ENCODE measurements at places on chromosomes 5 and 9. TPM values are rescaled to one million over a fixed set of nuclear protein-coding genes. Genes with fewer than 3 reads are reported as not detected.
A peak's percentile ranks its signal among the peaks of the same experiment; 100 is the strongest.

GRCh38 chr9:133770076-133770777 lies 32.1 kb upstream of the SARDH start:
- H3K36me3 ChIP-seq: peaks cover 29% of the 10 kb centered on the region
- no peak overlapping the region for H3K4me3 ChIP-seq
- DNase-seq: peak; percentile 92
- H3K27ac ChIP-seq: no peak overlapping the region

- H3K27ac ChIP-seq: no peak overlapping the region
- DNase-seq: no peak
- no peaks in the 10 kb centered on the region for H3K36me3 ChIP-seq
- peaks cover 27% of the 10 kb centered on the region for H3K27me3 ChIP-seq
Observed at GRCh38 chr9:93996863-93997262, 41.7 kb upstream of the BARX1 start.

GRCh38 chr5:72234265-72234700 lies 85.8 kb downstream of the MRPS27 start:
- peaks cover 5% of the 10 kb centered on the region for H3K36me3 ChIP-seq
- no peak for DNase-seq
- peak overlapping the region; percentile 38 for H3K4me3 ChIP-seq
- peaks cover 57% of the 10 kb centered on the region for H3K4me1 ChIP-seq

DNA sequence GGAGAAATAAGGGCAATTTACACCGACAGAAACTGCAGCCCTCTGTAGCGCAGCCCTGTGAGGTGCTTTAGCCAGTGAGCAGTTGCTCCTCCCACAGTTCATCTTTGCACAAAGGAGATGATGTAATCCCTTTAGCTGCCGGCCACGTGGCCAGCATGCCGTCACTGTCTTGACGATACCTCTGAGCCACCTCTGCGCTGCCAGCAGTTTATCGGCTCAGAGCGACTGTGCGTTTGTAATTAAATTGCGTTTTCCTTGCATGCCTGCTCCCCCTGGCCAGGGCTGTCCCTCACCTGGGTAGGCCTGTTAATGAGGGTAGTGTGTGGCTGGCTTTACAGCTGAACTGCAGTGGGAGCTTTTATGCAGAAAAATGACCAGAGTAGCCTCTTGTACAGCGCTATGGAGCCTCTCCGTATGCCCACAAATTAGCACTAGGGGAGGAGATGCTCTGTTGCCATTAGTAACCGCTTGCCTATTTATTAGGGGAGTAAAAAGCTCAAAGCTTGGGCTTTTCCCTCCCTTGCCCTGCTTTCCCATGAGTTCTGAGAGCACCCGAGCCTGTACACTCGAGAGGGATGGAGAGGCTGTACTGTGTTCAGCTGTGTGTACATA lies 107.0 kb downstream of the TRIO start:
- no peak overlapping the region for H3K27ac ChIP-seq
- H3K27me3 ChIP-seq: no peaks in the 10 kb centered on the region
- peaks cover 79% of the 10 kb centered on the region for H3K4me1 ChIP-seq
- no peak overlapping the region for H3K4me3 ChIP-seq
- DNase-seq: no peak

DNA sequence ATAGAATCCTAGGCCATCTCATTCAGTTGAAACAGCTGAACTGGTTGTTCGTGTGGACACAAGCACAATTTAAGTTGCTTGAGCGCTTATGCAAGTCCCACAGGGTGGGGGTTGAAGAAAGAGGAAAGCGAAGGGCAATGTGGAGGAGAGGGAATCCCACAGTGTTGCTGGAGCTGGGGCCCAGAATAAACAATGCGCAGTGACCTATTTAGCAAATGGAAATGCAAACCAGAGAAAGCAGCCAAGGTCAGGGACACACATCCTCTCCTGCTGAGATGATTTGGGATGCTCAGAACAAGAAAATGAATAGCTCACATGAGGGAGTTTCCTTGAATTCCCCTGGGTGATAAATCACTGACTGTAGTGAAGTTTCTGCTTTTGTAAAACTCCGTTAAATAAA lies 838.3 kb downstream of the TLE4 start:
- no peak overlapping the region for H3K4me3 ChIP-seq
- no peaks in the 10 kb centered on the region for H3K36me3 ChIP-seq
- peaks cover 15% of the 10 kb centered on the region for H3K4me1 ChIP-seq

- no peaks in the 10 kb centered on the region for H3K27me3 ChIP-seq
- H3K36me3 ChIP-seq: peaks cover 2% of the 10 kb centered on the region
- H3K27ac ChIP-seq: peak overlapping the region; percentile 92
- peaks cover 59% of the 10 kb centered on the region for H3K4me1 ChIP-seq
- no peak overlapping the region for H3K4me3 ChIP-seq
Observed at GRCh38 chr9:131667576-131667975, 72.3 kb downstream of the RAPGEF1 start.

- no peak overlapping the region for H3K4me3 ChIP-seq
- H3K27me3 ChIP-seq: peaks cover 13% of the 10 kb centered on the region
- no peaks in the 10 kb centered on the region for H3K36me3 ChIP-seq
- no peak for DNase-seq
- no peaks in the 10 kb centered on the region for H3K4me1 ChIP-seq
- no peak overlapping the region for H3K27ac ChIP-seq
Observed at GRCh38 chr5:167608390-167609272, 682.8 kb upstream of the WWC1 start.

GRCh38 chr5:2300861-2301574 lies 418.3 kb upstream of the IRX4 start:
- H3K27me3 ChIP-seq: peaks cover 2% of the 10 kb centered on the region
- H3K4me1 ChIP-seq: peaks cover 4% of the 10 kb centered on the region
- DNase-seq: no peak
- no peaks in the 10 kb centered on the region for H3K36me3 ChIP-seq

DNA sequence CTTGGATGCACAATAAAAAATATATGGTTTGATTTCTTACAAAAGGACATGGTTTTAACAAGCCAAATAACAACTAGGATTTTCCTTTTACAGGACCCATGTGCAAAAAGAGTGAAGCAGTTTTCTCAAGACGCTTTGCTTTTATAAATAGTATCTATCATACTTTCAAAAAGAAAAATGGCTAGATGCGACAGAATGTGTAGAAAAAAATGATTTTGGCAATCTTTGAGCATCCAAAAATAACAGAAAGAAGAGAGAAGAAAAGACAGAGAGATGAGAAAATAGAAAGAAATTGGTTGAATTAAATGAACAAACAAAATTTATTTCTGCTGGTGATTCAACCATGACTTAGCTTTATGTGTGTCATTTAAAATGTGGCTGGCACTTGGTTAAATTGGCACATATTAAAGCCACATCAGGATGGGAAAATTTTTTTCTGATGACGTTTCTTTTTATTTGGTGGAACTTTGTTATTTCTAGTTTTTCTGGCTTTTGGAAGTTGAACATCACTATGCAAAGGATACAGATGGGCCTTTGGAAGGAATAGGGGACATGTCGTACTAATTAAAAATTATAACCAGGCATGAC lies 35.6 kb upstream of the NREP start:
- no peak for DNase-seq
- peaks cover 15% of the 10 kb centered on the region for H3K4me1 ChIP-seq
- H3K27ac ChIP-seq: peak overlapping the region; percentile 86
- H3K27me3 ChIP-seq: no peaks in the 10 kb centered on the region

DNA sequence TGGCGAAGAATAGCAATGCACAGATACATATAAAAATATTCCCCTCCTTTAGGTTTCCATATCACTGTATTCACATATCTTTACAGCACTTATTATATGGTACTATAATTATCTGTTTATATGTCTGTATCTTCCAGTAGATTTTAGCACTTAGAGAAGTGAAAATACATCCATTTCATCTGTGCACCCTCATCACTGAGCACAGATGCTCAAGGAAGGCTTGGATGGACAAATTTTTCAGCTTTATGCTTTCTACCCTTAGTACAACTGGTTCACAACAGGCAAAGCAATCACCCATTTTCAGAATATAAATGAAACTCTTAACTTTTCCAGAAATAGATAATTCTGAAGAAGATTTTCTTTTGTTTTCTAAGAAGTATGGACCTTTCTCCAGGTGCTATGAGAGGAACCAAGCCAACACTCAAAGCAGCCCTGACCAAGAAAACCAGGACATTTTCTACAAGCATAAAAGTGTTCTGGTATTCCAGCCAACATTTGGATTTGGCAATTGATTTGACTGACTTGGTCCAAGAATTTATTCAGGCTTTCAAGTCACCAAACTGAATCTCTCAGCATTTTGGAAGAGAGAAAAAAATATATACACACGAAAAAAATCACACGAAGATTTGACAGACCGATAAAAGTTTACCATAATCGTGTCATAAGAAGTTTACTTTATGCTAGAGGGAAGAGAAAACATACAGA lies 170.2 kb upstream of the CD180 start:
- H3K4me3 ChIP-seq: no peak overlapping the region
- H3K4me1 ChIP-seq: peaks cover 12% of the 10 kb centered on the region
- H3K27me3 ChIP-seq: no peaks in the 10 kb centered on the region
- DNase-seq: no peak
- H3K36me3 ChIP-seq: no peaks in the 10 kb centered on the region
- H3K27ac ChIP-seq: no peak overlapping the region

DNA sequence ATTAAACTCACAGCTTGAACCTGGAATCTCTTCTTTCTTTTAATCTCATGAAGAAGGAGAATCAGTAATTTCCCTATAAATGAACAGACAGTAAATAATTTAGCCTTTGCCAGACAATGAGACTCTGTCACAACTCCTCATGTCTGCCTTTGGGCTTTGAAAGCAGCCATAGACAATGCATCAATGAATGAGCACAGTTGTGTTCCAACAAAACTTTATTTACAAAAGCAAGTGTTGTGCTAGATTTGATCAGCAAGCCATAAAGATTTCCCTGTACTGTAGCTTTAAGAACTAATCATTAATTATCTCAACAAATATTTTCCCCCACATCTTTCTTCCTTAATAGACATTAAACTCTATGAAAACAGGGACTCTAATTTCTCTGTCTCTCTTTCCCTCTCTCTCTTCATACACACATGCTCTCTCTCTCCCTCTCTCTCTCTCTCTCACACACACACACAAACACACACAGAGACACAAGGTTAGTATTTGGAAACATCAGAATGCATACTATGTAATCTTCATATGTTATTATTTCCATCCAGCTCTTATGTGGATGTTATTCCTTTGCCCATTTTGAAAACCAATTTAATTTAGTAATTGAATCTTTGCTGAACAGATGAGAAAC lies 1209.8 kb upstream of the CDH6 start:
- H3K36me3 ChIP-seq: no peaks in the 10 kb centered on the region
- no peaks in the 10 kb centered on the region for H3K4me1 ChIP-seq
- no peak overlapping the region for H3K4me3 ChIP-seq
- peaks cover 35% of the 10 kb centered on the region for H3K27me3 ChIP-seq
- DNase-seq: no peak
- no peak overlapping the region for H3K27ac ChIP-seq

DNA sequence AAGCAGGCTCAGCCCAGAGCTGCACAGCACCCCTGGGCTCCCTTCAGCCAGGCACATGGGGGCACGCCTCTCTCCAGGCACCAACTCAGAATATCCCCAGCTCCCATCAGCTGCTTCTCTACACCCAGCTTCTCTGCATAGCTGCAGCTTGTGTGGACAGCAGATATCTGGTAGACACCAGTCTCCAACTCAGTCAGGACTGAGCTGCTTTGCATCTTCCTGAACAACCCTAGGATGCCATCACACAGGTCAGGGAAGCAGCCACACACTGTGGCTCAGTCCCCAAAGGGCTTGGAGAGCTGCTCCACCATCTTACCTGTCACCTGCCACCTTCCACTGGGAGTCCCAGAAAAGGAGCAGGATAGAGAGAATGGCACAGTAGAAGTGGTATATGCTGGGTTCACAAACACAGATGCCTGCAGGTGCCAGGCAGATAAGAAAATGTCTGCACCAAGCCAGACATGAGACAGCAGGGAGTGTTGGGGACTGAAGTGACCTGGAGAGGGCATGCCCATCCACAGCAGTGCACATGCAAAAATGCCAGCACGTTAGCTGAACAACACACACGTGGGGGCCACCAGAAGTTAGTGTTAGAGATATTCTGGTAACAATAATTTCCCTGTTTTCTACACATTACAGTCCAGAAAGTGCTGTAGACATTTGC lies 42.0 kb downstream of the THBS4 start:
- H3K4me3 ChIP-seq: no peak overlapping the region
- H3K27ac ChIP-seq: no peak overlapping the region
- no peaks in the 10 kb centered on the region for H3K36me3 ChIP-seq
- H3K27me3 ChIP-seq: no peaks in the 10 kb centered on the region
- no peak for DNase-seq

GRCh38 chr9:1718836-1719235 lies 296.3 kb upstream of the SMARCA2 start:
- H3K4me1 ChIP-seq: no peaks in the 10 kb centered on the region
- H3K27ac ChIP-seq: no peak overlapping the region
- no peak overlapping the region for H3K4me3 ChIP-seq
- no peaks in the 10 kb centered on the region for H3K36me3 ChIP-seq

- no peak overlapping the region for H3K27ac ChIP-seq
- peaks cover 9% of the 10 kb centered on the region for H3K4me1 ChIP-seq
- no peak overlapping the region for H3K4me3 ChIP-seq
- no peaks in the 10 kb centered on the region for H3K27me3 ChIP-seq
- H3K36me3 ChIP-seq: peaks cover 2% of the 10 kb centered on the region
Observed at GRCh38 chr5:43592363-43592762, 10.6 kb upstream of the NNT start.

DNA sequence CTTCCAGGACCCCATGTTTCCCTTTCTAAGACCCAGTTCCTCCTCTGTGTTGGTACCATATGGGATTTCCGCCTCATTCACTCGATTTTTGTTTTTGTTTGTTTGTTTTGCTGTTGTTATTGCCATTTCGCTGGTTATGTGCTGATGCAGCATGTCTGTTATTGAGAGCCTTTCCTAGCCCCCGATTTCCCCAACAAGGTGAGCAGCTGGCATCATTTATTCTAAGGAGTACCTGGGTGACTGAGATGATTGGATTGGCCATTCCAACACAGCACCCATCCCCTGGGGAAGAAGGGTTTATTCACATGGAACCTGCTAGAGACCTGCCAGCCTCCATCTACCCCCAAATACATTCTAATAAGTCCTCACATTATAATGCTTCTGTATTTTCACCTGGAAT lies 2.7 kb downstream of the GLRA1 start:
- no peak overlapping the region for H3K4me3 ChIP-seq
- peaks cover 43% of the 10 kb centered on the region for H3K27me3 ChIP-seq
- DNase-seq: no peak
- peaks cover 10% of the 10 kb centered on the region for H3K4me1 ChIP-seq
- peaks cover 2% of the 10 kb centered on the region for H3K36me3 ChIP-seq
- no peak overlapping the region for H3K27ac ChIP-seq

GRCh38 chr9:91395553-91396471 lies 27.8 kb downstream of the NFIL3 start:
- peak overlapping the region; percentile 55 for H3K27ac ChIP-seq
- no peaks in the 10 kb centered on the region for H3K36me3 ChIP-seq
- H3K4me1 ChIP-seq: peaks cover 17% of the 10 kb centered on the region
- H3K4me3 ChIP-seq: no peak overlapping the region

ORM2 gene
- not detected for total RNA-seq

LECT2 gene
- total RNA-seq: not detected

CDX1 gene
- 0.57 TPM for total RNA-seq

ADAMTS13 gene
- 9.5 TPM for total RNA-seq

TSLP gene
- total RNA-seq: not detected

Measured in chondrocyte (in vitro differentiated cells).